Stimulated activated CD8-positive, alpha-beta memory T cell treated with anti-CD3 and anti-CD28 coated beads, Interleukin-15, amount 100 ng/mL, for 1 hour (primary cell): ENCODE measurements at places on chromosomes 3 and 15.
A peak's percentile ranks its signal among the peaks of the same experiment; 100 is the strongest.

- DNase-seq: no peak
Observed at GRCh38 chr3:27696906-27697305, 25.2 kb downstream of the EOMES start.

GRCh38 chr15:81645470-81645869 lies 271.5 kb upstream of the TMC3 start:
- no peak for DNase-seq

DNA sequence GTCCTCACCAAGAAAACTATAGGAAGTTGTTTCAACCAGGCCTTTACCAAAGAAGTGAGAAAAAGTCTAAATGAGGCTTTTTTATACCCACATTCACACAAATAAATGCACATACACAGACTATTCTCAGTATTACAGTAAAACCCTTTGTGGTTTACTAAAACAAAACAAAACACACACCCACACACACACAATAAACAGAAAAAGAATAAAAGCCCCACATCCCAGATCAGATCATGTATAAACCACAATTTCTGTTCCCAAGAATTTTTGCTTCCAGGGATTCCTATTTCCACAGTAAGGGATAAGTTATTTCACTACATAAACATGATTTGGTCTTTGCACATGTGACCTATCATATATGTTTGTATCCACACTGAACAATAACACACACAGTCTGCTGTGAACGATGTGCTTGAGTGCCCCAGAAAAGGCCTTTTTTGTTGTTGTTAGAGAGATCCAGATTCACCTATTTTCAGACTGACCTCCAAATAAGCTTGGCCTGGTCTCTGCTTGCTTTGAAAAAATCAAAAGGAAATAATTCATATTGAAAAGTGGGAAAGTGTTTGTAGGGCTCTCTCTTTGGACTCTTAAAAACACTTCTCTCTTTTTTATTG lies 283.4 kb upstream of the ATP11B start:
- DNase-seq: no peak

DNA sequence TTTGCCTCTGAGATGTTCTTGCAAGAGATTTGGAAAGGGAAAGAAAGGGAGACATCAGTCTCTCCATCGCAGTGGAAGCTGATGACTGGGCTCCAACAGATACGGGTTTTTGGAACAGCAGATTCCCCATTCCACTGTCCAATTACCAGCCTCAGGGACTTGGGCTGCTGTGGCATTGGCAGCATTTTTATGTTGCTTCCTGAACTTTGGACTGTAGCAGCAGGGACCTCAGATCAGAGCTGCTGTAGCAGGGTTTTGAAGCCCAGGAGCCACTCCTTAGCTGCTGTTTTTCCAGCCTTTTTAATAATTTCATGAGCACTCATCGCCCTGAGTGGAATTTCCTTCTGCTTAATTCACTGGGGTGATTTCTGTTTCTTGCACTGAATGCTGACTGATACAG lies 135.7 kb upstream of the SLCO3A1 start:
- DNase-seq: no peak

- no peak for DNase-seq
Observed at GRCh38 chr3:161035711-161036110, 69.4 kb downstream of the B3GALNT1 start.

DNA sequence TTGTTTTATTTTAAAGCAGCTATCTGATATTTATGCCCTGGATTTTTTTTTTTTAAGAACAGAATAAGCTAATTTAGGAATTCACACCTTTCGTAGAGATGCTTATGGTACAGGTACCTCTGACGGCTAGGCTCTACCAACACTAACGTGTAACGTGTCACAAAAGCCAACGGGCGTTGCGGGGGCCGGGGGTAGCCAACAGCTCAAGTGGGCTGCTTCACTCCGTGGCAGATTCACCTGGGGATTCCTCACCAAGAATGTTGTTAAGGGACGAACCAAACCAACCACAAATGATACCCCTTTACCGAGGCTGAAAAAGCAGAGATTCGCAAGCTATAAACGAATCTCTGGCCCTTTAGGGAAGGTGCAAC lies 1.0 kb downstream of the TMCC1 start:
- no peak for DNase-seq

DNA sequence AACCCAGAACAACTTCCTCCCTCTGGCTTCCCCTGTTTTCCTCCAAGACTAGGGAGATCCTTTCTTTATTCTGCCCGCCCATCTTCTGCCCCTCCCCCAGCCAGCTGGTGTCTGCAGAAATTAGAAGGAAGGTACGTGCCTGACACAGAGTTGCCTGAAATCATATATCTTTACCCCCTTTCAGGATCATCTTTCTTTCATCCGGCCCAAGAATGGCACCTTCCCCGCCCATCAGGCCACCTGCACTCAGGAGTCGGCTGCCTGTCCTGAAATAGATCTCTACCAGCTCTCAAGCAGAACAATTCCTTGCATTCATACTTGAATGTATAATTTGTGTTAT lies 133.7 kb downstream of the VGLL4 start:
- no peak for DNase-seq

- no peak for DNase-seq
Observed at GRCh38 chr15:101047301-101047781, 128.2 kb downstream of the LRRK1 start.

DNA sequence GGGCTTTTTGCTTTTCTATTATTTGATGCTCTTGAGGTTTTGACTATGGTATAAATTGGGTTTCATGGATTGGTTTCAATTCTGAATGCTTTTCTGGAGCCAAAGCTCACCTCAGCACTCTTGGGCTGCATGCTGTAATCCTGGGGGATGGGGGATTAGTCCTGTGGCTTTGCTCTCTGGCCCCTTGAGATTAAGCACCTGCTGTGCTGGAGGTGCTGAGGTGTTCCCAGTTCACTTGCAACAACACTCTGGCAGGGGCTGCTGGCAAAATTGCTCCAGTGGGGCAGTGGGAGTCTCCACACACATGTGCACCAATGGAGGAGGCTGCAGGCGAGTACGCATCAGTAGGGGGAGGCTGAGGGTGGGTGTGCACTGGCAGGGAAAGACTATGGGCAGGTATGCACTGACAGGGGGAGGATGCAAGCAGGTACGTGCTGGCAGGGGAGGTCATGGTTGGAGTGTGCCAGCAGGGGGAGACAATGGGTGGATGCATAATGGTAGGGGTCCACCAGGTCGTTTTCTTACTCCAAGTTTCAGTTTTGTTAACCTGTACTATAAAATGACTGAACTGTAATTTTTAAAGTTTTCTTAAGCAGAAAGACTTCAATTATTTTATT lies 489.2 kb downstream of the FGF12 start:
- DNase-seq: no peak

- no peak for DNase-seq
Observed at GRCh38 chr3:45145223-45145622, 955 bp downstream of the CDCP1 start.

- DNase-seq: no peak
Observed at GRCh38 chr3:12325586-12326515, 37.0 kb downstream of the PPARG start.

DNA sequence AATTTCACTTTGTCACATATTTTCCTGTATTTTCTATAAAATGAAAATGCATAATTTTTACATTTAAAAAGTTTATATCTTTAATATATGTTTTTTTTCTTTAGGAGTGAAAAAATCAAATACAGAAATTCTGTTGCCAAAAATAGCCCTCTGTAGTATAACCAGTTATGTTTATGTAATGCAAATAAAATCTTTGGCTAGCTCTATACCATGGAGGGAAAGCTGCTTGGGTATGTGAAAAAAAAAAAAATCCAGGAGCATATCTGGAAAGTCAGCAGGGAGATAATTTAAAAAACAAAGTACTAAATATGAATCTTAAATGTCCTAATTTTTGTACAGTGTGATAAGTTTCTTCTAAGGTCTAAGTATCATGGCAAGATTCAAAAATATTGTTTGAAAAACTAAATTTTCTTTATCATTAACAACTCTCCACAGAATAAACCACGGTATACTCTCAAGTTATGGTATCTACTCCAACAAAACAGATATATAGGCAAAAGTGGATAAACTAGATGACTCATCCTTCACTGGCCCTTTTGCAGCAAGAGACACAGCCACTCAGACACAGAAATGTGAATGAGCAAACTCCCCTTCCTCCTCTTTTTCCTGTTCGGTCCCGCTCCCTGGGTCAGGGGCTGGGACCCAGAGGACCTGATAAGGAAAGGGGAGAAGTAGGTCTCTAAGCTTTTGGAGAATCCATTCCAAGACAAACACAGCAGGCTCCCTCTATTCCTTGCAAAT lies 66.6 kb downstream of the PDZRN3 start:
- DNase-seq: no peak

- no peak for DNase-seq
Observed at GRCh38 chr3:173529062-173529711, 131.6 kb downstream of the NLGN1 start.

- DNase-seq: no peak
Observed at GRCh38 chr15:51288143-51289065, 50.0 kb downstream of the CYP19A1 start.

DNA sequence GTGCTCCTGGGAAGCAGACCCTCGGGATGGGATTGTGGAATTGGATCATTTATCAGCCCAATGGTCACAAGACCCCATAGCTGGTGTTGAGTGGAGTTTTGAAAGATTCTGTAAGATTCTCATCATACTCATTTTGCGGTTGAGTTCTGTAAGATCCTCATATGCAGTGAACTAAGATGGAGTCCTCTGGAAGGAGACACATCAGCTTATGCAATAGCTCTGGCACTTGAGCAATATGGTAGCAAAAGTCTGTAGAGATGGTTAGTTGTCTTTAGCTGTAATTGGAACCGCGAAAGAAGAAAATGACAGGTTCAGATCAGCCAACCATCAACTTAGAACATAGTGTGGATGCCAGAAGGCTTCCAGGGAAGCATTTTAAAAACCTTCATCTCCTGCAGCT lies 184.5 kb upstream of the TSC22D2 start:
- DNase-seq: no peak

DNA sequence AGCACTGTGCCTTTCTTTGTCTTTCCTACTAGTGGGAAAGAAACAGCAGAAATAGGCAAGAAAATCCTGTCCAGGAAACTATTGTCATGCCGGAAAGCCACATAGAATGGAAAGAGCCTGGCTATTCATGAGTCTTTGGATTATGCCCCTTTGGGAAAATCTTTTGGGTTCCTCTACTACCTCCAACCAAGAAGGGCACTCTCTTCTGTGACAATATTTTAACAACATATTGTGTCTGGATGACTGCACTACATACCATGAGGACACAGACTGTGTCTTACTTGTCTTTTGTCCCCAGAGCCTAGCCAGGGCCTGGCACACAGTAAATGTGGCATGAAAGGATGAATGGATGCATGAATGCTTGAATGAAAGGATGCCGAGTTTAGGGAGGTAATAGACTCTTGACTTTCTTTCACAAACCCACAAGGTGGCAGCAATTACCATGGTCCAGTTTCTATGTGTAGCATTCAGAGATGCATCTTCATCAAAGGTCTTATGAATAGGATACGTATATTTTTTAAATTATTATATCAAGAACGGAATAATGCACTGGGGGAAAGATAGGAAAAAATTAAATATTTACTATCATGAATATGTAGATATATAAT lies 30.3 kb downstream of the ARL14 start:
- DNase-seq: no peak

DNA sequence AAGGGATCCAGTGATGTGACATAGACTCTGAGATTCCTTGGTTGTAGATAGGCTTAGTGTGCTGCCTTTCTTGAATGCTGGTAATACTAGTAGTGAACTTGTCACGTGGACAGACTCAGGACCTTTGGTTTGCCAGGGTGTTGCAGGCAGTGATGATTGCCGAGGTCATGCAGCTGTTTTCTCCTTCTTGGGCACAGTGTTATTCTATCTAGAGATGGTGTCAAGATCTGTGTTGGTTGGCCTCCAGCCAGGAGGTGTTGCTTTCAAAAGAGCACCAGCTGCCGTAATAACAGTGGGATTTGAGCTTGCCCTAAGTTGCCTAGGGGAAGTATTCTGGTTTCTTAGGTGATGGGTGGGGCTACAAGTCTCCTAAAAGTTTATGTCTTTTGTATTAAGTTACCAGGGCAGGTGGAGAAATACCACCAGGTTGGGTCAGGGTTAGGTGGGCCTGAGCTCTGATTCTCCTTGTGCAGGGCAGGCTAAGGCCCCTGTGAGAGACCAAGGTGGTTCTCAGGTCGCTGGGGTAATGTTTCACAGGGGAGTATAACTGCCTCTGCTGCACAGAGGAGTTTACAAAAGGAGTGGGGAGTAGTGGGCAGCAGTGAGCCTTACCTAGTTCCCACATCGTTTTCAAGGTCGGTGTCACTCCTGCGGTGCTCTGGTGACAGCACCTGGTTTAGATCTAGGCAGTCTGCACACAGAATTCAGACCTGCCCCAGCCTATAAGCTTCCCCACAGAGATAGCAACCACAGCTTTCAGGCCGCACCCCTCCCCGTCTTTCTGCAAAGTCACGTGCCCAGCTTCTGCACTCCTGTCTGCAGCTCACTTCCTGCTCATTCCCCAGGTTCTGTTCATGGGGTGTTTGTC lies 350.3 kb downstream of the DOCK3 start:
- peak; percentile 41 for DNase-seq

DNA sequence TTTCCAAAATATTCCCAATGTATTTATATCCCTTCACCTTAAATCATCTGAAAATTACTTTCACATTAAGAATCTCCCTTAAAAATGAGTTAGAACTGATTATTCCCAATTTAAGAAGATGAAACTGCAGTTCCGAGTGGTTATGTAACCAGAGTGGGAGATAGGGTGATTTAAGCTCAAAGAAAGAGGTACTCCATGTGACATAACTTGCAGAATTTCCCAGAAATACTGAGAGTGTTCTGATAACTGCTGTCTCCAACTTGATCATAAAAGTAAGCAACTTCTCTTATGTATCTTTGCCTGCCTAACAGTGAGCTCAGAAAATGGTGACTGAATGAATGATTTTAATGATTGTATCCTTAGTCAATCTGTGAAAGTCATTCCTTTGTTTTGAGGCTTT lies 32.3 kb downstream of the ARRDC4 start:
- no peak for DNase-seq

- no peak for DNase-seq
Observed at GRCh38 chr3:15498431-15499214, 22.9 kb downstream of the COLQ start.

DNA sequence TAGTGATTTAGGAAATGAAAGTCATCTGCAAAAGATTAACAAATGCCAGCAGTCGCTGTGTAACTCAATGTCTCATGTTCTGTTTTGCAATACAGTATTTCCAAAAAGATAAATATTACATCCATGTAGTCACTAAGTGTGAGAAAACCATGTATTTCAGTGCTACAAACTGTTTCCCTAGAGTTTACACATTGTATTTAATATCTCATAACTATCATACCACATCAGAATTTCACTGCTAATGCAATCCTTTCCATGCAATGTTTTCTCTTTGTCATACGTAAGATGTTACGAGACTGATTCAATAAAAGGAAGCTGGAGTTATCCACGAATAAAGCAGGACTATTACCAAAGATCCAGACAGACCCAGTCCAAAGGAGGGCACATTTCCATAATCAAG lies 269.4 kb downstream of the GBE1 start:
- DNase-seq: no peak

DNA sequence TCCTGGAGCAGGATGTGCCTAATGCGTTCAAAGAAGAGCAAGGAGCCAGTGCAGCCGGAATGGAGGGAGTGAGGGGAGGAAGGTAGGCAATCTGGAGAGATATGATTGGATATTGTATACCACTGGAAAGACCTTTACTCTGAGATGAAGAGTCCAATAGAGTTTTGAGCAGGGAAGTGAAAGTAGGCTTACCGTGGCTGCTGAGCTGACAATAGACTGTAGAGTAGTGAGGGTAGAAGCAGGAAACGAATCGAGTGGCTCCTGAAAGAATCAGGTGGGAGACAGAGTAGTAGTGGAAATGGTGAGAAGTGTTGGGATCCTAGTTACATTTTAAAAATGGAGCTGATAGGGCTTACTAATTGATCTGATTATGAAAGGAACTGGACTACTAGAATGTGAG lies 51.8 kb upstream of the NUDT16 start:
- no peak for DNase-seq
